ENCODE measurements at places on chromosomes 1 and 21.

- no peak for DNase-seq
These were observed 50.1 kb upstream of the ERRFI1 start for GRCh38 chr1:8076176-8076575.

DNA sequence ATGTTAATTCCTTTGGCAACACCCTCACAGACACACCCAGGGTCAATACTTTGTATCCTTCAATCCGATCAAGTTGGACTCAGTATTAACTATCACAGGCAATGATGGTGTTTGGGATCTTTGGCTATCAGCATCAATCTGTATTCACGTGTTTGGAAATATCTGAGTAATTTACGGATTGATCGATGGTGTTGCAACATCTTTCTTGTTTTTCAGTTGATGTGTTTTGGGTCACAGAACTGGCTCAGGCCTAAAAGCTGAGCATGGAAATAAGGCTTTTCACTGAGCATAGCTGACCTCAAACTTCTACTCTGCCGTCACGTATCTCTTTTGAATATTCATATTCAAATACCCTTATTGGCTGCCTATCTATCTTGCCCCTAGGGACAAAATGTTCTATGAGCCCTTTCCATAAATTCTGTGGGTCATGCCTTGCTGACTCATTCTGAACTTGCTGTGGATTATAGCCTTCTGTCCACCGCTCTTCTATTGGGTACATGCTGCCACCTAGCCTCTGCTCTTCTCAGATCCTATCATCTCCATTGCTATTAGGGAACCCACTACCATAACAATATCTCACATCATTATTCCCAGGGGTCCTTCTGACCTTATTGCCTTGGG is 156.0 kb downstream of the PDE4B start:
- no peak for DNase-seq

DNA sequence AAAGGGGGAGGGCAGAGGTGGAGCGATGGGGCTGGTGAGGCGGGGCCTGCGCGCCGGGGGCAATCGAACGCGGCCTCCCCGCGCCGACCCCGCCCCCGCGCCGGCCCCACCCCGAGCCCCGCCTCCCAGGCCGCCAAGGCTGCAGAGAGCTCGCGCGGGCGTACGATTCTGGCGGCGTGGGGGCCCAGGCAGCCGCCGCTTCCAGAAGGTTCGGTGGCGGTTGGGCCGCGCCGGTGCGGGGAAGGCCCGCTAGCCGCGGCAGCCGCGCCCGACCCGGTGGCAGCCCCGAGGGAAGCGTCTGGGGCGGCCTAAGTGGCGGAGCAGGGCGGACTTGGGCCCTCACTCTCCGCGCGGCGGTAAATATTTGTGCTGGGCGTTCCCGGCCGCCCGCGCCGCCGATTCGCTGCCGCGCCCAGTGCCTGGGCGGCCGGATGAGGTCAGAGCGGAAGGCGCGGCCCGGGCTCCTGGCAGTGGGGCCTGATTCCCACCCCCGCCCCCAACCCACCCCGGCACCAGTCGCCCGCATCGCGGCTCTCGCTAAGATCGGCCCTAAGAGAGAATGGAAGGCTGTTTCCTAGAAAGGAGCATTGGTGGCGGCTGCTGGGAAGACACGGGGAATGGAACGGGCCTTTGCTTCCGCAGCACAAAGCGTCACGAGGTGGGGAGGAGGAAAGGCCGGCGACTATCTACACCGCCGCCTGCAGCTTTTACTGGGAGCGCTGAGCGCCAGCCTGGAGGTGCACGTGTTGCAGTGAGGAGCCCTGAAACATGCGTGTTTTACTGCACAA is at the start of gene ACOT7:
TSS of gene ACOT7 (minus strand) at position 368 of the 788 bp plus-strand sequence. CDS start 368 bp downstream, outside the sequence.
- peak; percentile 79 for DNase-seq

- DNase-seq: no peak
These were observed 7.0 kb downstream of the EFNA3 start for GRCh38 chr1:155085504-155086127.

GRCh38 chr1:33470495-33471012 is 1.9 kb upstream of the ZSCAN20 start:
- no peak for DNase-seq

- no peak for DNase-seq
These were observed 138.0 kb downstream of the RERE start for GRCh38 chr1:8679395-8679800.

- no peak for DNase-seq
These were observed 25.7 kb downstream of the TMPRSS2 start for GRCh38 chr21:41482301-41482700.

DNA sequence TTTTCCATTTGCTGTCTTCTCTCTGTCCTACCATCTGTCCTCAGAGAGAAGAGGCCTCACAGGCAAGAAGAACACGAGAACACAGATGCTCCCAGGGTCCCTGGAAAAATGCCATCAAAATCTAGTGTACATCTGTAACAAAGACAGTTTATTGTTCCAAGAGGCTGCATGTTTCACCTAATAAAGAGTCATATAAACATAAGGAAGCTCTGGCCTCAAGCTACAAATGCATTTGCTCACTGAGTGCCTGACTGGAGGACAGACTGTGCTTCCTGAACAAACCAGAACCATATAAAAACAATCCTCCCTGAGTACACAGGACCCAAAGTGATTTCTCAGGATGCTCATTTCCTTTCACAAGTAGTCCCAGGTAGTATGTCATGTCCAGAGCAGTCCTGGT is 76.3 kb upstream of the SLC44A3 start:
- no peak for DNase-seq

DNA sequence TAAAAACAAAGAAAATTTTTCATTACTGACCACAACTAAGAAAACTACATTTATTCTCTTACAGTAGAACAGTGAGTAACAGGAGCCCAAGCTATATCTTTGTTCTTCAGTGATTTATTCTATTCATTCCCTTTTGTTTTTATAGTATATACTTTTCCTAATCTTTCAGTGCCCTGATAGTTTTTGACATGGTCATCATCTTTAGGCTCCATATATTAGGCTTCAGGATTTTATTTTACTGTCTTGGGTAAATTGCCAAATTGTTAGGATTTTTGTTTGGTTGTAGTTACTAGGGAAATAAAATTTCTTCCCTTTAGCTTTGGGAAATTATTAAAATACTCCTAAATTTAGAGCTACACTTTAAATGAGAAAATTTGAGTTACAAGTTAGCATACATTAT is 10.3 kb downstream of the FBXO28 start:
- no peak for DNase-seq

GRCh38 chr1:33379631-33380354 is 51.1 kb downstream of the PHC2 start:
- no peak for DNase-seq

- DNase-seq: no peak
These were observed 64.0 kb upstream of the CHRM3 start for GRCh38 chr1:239322369-239322768.

DNA sequence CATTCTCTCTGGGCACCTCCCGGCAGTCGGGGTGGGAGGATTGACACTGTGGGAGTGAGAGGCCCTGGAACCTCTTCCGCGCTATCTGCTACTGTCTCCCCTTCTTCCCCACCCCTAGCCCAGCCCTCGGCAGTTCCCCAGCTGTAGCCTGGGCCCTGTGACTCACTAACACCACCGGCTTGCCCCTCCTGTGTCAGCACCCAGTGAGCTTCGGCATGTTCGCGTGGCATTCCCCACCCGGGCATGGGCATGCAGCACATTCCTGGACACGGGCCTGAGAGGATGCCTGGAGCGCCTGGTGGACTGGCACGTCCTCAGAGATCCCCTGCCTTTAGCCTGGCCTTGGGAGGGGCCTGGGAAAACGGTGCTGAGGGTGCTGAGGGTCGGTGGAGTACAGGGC is 1.3 kb downstream of the CDK18 start:
- no peak for DNase-seq

GRCh38 chr1:31670593-31670964 is 25.9 kb upstream of the PEF1 start:
- DNase-seq: no peak

DNA sequence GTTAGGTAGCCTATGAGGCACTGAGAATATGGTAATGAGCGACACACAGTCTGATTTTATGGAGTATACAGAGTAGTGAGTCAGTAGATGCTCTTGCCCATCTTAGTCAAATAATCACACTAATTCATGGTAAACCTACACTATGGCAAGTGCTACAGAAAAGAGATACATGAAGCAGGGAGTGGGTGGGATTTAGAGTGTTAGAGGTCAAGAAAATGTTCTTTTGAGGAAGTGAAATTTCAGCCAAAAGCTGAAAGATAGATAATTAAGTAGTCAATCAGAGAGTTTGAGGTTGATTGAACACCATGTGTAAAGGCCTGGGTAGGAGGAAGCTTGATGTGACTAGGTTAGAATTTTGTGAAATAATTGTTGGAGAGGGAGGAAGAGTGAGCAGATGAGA is 14.7 kb downstream of the MDM4 start:
- DNase-seq: no peak

DNA sequence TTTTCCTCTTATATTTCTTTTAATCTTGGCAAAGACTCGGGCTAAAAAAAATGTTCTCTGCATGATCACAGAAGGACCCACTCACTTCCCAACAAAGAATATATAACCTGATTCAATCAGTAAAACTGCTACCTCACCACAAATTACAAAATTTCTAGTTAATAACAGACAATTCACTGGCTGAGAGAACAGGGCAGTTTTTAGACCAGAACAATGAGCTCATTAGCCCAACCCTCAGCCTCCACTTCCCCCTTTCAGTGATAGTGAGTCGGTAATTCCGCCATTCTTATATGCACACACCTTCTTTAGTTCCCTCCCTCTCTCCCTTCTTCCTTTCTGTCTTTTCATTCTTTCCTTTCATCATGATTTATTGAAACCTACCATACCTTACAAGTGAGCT is 8.9 kb downstream of the SIPA1L2 start:
- DNase-seq: no peak

DNA sequence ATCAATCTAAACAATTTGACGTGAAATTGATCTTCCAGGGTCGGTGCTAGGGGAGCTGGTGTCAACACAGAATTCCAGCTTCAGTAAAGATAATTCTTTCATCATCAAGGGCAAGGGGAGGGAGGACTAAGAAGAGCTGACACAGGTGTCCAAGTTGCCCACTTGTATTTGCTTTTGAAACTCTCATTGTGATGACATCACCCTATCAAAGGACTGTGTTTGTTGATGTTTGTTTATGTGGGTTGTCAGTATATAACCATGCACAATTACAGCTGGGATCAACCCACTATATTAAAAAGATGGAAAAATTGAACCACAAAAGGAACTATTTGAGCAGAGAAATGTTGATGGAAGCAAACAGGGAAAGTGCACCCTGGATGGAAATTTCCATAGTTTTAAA is 48.8 kb downstream of the ZC3H11B start:
- no peak for DNase-seq

GRCh38 chr21:45974073-45975019 is 7.2 kb upstream of the COL6A1 start:
- no peak for DNase-seq

- DNase-seq: no peak
These were observed 41.3 kb downstream of the LRRC71 start for GRCh38 chr1:156961709-156962108.

DNA sequence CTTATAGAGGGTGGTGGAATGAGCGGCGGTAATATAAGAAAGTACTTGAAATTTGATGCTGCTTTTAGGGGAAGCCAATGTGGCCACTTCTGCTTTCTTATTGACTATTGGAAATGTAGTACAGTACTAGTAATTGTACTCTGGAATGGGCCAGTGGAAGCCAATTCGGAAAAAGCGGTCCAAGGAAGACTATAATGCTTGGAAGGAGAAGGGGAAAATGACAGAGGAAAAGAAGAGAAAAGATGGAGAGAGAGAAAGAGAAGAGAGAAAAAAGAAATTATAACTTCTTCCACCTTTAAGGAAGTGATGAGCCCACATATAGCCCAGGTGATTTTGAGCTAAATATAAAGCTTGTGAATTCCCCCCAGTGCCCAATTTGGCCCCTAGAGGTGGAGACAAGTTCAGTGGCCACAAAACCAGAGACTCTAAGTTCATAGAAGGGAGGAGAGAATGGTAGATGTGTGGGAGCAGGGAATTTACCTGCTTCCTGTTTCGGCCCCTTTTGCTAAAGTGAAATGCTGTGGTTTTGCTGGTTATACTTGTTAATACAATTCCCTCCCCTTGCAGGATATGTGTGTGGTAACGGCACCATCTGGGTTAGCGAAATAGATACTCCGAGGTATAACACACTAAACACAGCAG is 35.7 kb upstream of the DUSP10 start:
- no peak for DNase-seq

DNA sequence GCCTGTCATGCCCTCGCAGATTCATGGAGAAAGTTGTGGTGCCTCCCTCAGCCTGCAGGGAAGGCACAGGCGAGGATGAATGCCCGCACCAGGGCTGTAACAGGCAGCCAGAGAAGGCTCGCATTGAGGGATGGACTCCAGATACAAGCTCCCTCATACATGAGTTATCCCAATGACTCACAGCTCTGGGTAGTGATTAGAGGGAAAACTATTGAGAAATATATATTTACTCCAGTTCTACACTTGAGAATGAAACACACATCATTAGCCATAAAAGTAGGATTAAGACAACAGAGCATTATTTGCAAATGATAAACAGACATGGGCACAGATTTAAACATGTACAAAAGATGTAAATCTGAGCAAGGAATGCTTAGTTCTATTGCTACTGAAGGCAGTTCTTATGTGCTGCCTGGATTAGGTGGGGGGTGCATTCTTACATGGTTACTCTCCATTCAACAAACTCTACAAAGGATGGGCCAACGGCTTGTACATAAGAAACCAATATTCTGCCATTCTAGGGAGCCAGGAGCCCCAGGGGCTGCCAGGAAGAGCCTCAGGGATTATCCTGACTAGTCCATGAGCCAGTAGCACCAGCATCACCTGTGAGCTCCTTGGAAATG is 97.9 kb downstream of the CSMD2 start:
- DNase-seq: no peak

DNA sequence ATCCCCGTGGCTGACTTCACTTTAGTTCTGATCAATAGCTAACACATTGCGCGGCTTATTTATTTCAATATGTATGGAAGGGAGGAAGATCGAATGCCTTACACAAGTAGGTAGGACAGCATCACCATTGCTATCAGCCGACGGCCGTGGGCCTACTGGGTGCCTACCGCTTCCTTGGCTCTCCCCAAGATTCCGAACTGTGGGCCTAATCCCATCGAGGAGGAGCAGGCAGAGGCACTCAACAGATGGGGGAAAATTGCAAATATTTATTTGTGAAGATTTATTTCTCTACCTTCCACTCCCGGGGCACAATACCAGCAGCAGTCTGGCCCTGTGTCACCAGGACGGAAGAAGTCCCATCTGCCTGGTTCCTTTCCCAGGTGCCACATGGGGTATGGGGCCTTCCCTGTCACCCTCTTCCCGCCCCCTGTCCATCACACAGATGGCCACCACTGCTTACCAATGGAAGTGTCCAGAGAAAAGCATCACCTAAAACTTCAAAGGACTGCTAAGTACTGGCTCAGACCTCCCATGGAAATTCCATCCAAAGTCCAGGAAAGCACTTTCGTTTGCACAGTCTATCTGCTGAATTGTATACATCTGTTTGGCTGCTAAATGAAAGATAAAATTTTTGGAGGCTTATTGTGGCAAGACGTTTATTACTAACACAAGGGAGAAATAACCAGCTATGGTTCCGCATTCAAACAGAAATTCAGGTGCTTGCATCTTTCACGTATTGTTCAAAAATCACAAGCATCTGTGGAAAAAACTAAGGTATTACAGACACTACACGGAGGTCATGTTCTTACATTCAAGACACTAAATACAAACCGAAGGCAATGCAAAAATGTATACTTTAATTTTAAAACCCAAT is 11.8 kb downstream of the AGT start:
- DNase-seq: no peak

GRCh38 chr1:44262414-44262813 is 49.1 kb downstream of the DMAP1 start:
- DNase-seq: no peak

All from GOT3 (cell line).